ENCODE measurements at places on chromosomes 4 and X.

- DNase-seq = no peak
Observed at GRCh38 chrX:134738445-134738844, 80.2 kb upstream of the PLAC1 start.

- no peak for DNase-seq
Observed at GRCh38 chrX:19349264-19349663, 5.5 kb downstream of the PDHA1 start.

DNA sequence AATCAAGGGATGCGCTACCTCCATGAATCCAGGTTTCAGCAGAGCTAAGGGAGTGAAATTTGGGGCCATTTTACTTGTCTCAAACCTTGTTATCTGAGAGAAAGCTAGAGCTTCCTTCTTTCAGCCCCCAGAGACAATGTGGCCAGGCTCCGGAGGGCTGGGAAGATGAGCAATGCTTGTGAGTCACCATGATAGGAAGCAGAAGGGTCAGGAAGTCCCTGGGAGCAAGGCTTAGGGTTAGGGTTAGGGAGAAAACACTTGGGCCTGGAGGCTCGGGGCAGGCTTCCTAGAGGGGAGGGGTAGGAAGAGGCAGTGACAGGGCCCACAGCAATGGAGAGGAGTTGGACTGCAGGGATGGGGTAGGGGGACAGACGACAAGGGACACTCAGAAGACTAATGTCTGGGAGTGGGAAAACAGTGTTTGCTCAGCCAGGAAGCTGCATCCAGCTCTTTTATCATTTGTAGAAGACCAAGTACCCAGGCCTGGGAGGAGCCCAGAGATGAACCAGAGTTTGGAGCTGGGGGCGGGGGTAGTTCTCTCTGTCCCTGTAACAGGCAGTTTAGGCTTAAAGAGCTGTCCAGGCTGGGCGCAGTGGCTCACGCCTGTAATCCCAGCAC is 16.4 kb upstream of the PORCN start:
- DNase-seq = no peak

DNA sequence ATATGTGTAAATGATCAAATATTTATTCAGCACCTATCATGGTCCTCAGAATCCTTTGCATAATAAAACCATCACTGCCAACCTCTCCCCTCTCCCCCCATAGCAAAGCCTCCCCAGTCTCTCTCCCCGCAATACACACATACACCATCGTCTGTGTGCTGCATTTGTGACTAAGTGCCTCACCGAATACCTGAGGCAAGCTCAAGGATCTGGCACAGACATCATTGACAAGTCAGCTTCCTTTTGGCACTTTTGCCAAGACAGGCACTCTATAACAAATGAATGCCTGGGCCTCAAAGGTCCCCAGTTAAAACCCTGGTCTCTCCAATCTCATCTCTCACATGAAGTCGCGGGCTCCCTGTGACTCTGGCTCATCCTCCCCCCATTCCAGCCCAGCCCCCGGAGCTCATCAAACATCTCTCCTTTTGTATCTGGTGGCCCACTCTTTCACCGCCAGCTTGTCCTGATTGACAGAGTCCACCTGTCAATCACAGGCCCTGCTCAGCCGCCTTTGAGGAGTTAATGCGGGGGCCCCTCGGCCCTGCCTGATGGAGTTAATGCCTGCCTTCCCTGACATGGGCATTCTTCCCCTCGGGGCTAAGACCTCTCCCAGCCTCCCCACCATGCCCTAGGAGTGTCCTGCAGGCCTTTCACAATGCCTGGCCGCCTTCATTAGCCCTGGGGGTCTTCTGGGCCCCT is 135.8 kb upstream of the ATP6AP2 start:
- no peak for DNase-seq
